ENCODE measurements at places on chromosomes 5 and 9.

DNA sequence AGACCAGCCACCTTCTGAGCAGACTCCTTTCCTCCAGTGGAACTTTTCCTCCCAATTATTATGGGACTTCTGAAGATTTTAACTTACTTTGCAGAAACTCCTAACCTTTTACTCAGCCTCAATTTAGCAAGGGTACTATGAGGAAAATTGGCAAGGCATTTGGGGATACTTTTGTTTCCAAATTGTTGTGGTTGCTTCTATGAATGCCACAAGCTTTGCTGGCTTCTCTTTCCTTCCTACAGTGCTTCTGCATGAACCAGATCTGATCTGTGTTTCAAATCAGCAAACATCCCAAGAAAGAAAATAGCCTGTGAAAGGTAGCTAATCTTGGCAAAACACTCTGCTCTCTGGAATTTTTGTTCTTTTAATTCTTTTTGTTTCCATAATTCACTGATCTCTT lies 57.3 kb upstream of the TAF11L2 start:
- DNase-seq: no peak

DNA sequence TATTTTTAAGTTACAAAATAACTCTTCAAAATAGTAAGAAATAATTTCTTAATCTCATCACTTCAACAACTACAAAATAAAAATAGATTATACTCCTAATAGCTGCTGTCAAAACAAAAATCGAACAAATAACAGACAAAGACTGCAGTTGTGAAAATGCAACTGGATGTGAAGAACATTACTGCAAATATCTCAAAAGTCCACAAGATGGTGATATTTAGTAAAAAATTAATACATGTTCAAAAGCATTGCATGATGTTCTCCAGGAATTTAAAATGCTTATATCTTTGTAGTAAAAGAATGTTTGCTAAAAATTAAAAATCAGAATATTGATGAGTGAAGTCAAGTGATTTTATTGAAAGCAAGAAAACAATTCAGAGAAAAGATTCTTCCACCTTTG lies 66.2 kb downstream of the MPDZ start:
- DNase-seq: no peak

DNA sequence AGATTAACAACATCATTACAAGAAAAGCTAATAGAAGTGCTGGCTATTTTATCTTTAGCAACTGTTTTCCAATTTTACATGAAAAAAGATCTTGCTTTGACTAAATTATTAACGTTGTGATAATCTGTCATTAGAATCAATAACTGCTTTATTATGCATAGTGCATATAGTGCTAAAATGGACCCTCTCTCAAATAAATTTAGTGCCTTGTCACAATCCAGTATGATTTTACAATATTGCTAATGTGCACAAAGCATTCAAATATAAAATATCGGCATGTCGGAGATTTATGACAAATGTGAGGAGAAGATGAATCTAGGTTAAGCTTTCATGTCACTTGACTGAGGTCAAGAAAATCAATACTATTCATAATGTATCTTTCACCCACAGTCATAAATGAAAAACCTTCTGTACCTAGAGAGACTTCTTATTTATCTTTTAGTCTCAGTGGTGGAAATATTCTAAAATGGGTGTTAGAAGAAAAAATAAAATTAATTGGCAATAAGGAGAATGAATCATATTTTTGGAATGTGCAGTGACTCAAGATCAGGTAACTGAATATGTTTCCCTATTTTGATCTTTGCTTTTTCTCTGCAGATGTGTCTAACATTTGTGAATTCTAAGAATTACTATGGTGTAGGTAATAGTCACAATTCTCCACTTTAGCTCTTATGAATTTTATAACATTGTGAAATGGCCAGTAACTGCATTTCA lies 672.9 kb upstream of the GRAMD2B start:
- DNase-seq: no peak

GRCh38 chr5:80941496-80941895 lies 18.7 kb upstream of the RASGRF2 start:
- no peak for DNase-seq

GRCh38 chr9:96006961-96007360 lies 131.5 kb downstream of the ERCC6L2 start:
- DNase-seq: no peak

Data from CD4-positive, alpha-beta T cell (primary cell).